ENCODE measurements at places on chromosomes 1 and 21. TPM values are rescaled to one million over a fixed set of nuclear protein-coding genes. Genes with fewer than 3 reads are reported as not detected.

Gene THEM5
- total RNA-seq: not detected

Gene PLD5
- total RNA-seq: not detected

Gene SMCP
- total RNA-seq: not detected

Gene TMEM52
- total RNA-seq: 0.20 TPM

Gene EIF4G3
- total RNA-seq: 23.3 TPM

Gene DIPK1A
- total RNA-seq: 0.20 TPM

Gene SAMD11
- not detected for total RNA-seq

Gene NGF
- total RNA-seq: 0.22 TPM

Gene HP1BP3
- 193 TPM for total RNA-seq

Gene S100A3
- total RNA-seq: 2.8 TPM

Gene CDC42SE1
- total RNA-seq: 54.8 TPM

Gene CBS
- total RNA-seq: 30.4 TPM

Gene PLA2G5
- total RNA-seq: under 0.01 TPM

Gene UBAP2L
- 34.3 TPM for total RNA-seq

Gene TMEM200B
- 0.20 TPM for total RNA-seq

Gene LCK
- under 0.01 TPM for total RNA-seq

Gene NT5C1A
- not detected for total RNA-seq

Gene TDRD10
- total RNA-seq: 5.0 TPM

Gene NFASC
- under 0.01 TPM for total RNA-seq

Gene SPRR2A
- total RNA-seq: not detected

Gene HTR6
- total RNA-seq: not detected

Gene FCAMR
- total RNA-seq: not detected

Gene SLC30A10
- total RNA-seq: under 0.01 TPM

Gene EPHA2
- 68.6 TPM for total RNA-seq

Gene JAM2
- total RNA-seq: 0.22 TPM

Gene PTCH2
- total RNA-seq: under 0.01 TPM

Gene CFHR3
- not detected for total RNA-seq
